Activated CD4-positive, alpha-beta T cell treated with anti-CD3 and anti-CD28 coated beads, Interleukin-2, amount 10 ng/mL, durations not matched to agents 24 days and 14 days (primary cell): ENCODE measurements at places on chromosomes 3 and 15.

- DNase-seq: peak; percentile 76
Observed at GRCh38 chr15:80710635-80711554, 15.8 kb downstream of the ABHD17C start.

- DNase-seq: no peak
Observed at GRCh38 chr15:43278869-43279268, 12.1 kb upstream of the TGM5 start.

DNA sequence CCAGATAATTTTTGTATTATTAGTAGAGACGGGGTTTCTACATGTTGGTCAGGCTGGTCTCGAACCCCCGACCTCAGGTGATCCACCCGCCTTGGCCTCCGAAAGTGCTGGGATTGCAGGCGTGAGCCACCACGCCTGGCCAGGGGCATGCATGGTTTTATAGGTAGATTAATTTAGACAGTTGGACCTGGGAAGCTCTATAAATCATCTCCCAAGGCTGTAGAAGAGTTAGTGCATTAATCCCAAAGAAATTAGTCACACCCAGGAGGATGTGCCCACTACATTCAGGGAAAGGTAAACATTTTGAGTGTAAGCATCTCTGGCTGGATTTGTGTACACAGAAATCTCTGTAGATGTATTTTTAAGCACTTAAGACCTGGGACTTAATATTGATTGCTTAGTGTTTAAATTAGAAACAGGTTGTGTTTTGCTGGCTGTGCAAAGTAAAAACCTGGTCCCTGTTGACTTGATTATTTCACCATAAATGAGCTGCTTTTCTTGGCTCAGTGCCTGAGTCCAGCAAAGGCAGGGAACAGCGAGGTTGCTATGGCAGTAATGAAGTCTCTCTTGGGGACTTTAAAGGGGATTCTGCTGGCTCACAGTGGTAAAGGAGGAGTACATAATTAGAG lies 19.2 kb downstream of the EXOSC7 start:
- DNase-seq: no peak

DNA sequence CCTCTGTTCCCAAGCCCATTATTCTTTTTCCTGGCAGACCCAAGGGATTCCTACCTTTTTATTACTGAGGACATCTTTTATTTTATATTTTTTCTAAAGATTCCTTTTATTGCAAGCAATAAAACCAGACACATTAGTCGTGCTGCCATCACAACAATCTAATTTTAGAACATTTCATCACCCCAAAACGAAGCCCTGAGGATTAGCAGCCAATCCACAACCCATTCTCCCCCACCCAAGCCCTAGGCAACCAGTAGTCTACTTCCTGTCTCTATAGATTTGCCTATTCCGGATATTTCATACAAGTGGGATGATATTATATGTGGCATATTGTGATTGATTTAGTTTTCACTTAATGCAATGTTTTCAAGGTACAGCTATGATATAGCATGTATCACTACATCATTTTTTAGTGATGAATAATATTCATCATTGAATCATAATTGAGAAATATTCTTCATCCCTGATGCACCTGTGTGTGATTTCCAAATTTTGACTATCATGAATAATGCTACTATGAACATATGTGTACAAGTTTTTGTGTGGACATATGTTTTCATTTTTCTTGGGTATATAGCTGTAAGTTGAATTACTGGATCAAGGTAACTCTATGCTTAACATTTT lies 65.7 kb downstream of the IL1RAP start:
- no peak for DNase-seq

DNA sequence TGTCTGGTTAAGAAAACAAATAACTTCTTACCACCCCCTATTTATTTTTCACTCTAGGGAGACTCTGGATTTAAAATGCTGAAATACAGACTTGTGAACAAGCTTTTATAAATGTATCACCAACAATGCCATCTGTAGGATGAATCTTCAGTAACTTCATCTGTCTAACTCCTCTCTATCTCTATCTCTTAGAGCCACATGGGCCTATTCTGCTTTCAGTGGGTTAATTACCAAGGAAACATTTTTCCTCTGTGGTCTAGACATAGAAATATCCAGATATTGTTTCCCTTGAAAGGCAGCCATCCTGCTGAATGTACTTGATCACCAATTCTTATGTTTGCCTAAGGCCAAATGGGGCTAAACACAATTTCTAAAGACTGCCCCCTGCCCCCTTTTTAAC lies 167.6 kb upstream of the COL8A1 start:
- DNase-seq: no peak

- no peak for DNase-seq
Observed at GRCh38 chr3:8279476-8279875, 222.1 kb upstream of the LMCD1 start.

DNA sequence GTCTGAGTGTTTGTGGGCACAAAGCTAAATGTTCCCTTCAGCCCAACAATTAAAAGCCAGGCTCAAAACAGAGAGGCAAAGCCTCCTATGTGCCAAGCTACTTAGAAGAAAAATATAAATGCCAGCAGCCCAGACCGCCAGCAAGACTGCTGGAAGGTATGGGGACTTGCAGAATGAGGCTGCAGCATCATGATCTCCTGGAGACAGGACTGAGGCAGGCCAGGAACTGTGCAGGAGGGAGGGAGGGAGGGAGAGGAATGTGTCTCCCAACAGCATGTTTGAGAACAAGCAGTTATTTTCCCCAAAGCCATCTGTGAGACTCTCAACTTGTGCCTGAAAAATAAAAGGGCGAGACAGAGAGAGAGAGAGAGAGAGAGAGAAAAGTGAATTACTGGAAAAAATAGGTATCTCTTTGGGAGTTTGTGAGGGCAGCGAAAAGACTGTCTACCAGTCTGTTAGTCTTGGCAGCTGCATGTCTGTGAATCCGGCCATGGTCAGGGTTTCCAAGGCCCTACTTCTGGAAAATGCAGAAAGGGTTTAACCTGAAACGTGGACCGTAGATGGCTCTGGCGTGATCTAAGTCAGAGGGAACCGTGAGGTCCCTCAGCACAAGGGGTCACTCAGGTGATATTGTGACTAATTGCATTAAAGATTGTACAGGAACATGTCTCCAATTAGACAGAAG lies 139.7 kb upstream of the COL8A1 start:
- DNase-seq: no peak

- DNase-seq: no peak
Observed at GRCh38 chr15:27065151-27065550, 94.2 kb downstream of the GABRG3 start.

- DNase-seq: no peak
Observed at GRCh38 chr3:134074001-134074789, 44.5 kb upstream of the SLCO2A1 start.

DNA sequence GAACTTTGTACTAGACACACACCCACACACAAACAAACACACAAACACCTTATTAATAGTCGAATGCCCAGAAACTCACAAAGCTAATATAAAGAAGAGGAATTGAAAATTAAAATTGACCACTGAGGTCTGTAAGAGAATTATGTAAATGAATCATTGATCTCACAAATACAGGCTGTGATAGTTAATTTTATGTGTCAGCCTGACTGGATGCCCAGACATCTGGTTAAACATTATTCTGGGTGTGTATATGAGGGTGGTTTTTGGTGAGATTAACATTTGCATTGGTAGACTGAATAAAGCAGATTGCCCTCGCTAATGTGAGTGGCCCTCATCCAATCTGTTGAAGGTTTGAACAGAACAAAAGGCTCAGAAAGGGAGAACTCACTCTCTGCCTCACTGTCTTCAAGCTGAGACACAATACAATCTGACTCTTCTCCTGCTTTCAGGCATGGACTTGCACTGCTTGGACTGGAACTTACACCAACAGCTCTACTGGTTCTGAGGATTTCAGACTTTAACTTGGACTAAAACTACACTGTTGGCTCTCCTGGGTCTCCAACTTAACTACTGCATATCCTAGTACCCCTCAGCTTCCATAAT lies 199.4 kb upstream of the TTC14 start:
- DNase-seq: no peak

DNA sequence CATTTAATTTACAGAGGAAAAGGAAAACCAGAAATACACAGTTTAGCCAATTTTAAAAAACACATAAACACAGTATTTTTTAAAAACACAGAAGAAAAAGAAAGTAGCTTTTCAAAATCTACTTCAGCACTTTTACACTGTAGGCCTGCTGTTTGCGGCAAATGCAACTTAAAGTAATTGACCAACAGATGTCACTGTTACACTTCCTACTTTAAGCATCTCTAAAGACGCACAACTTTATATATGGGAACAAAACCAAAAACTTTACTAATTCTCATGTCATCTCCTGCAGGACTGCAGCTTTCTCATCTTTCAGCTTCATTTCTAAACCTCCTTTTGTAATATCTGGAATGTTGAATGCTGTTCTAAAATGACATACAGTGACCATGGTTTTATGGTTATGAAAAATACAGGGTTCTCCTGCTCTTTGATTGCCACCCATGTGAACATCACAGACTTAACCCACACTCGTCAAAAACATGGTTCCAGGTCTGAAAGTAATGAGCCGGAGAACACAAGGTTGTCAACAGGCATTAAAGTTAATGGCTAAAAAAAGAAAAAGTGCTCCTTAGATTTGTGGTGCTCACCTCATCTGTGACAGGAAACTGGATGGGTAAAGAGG lies 107.9 kb downstream of the FMN1 start:
- DNase-seq: peak; percentile 58

- no peak for DNase-seq
Observed at GRCh38 chr3:56969851-56970250, 90.6 kb upstream of the SPATA12 start.

GRCh38 chr3:133962849-133963248 lies 66.9 kb downstream of the SLCO2A1 start:
- no peak for DNase-seq

DNA sequence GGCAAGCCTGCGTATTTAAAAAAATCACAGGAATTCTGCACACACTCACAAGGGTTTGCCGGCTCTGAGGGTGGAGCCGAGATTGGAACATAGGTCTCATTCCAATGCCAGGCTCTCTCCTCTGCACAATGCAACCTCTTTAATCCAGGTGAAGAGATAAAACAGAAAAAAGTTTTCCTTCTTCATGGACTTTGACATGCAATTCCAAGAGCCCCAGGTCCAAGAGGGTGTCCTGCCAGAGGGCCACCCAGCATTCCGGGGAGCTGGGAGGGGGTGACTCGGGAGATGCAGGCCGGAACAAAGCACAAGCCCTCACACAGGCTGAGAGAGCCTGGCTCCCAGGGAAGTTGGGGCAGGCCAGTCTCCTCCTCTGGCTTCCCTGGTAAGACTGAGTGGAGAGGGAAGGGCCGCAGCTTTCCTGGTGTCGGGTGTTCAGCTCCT lies 6.7 kb upstream of the SLC12A8 start:
- DNase-seq: no peak

DNA sequence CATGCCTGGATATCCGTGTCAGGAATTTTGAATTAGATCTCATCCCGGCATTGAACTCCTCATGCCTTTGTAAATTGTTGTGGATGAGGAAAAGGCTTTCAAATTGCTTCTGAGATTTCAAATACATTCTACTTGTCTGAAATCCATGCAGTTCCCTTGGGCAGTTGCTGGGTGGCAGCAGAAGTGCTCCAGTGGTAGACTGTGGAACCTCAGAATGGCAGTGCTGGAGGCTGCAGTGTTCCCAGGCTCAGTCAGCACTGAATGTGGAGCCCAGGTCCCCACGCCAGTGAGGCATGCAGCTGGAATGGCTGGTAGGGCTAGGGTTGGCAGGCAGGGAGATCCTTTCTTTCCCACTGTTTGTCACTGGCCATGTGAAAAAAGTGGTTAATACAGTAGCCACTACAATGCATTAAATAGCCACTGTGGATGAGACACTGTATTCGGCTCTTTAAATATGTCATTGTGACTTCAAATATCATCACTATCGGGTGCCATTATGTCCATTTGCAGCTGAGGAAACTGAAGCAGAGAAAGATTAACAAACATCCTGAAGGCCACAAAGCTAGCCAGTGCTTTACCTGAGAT lies 98.6 kb downstream of the TPRG1 start:
- DNase-seq: peak; percentile 83

- no peak for DNase-seq
Observed at GRCh38 chr15:38010395-38010794, 76.0 kb downstream of the TMCO5A start.

DNA sequence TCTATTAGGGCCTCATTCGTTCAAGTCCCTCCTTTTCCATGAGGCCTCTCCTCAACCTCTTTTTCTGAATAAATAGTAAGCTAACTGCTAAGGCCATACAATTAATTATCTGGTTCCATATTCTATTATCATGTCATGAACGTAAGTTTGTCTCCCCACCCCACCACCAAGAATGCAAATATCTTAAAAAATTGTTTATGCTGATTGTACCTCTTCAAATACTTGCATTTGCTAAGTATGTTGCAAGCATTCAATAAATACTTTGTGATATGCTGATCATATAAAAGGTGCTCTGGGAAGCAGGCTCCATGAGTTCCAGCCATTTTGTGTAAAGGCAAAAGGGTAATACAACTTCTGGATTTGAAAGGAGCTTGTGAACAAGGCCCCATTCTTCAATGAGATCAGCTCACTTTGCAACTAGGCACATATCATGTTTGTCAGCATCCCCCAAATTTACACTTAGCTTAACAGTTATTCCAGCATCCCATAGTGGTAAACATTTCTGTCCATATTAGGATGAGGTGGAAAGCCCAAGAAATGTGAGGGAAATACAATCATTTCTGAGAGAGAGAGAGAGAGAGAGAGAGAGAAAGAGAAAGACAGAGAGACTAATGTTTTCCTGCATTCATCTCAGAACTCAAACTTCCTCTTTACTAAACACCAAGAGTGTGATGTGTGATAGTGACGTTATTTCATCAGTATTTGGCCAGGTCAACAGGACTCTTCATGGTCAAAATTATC lies 33.2 kb downstream of the SLC12A8 start:
- DNase-seq: no peak

- no peak for DNase-seq
Observed at GRCh38 chr15:93646193-93646592, 557.2 kb upstream of the RGMA start.

- DNase-seq: no peak
Observed at GRCh38 chr3:135199137-135199536, 404.1 kb downstream of the EPHB1 start.

- no peak for DNase-seq
Observed at GRCh38 chr3:49422379-49423248, at the start of gene AMT. TSS of gene AMT (minus strand) at chr3:49422473. CDS start at chr3:49422450, 23 bp downstream.

DNA sequence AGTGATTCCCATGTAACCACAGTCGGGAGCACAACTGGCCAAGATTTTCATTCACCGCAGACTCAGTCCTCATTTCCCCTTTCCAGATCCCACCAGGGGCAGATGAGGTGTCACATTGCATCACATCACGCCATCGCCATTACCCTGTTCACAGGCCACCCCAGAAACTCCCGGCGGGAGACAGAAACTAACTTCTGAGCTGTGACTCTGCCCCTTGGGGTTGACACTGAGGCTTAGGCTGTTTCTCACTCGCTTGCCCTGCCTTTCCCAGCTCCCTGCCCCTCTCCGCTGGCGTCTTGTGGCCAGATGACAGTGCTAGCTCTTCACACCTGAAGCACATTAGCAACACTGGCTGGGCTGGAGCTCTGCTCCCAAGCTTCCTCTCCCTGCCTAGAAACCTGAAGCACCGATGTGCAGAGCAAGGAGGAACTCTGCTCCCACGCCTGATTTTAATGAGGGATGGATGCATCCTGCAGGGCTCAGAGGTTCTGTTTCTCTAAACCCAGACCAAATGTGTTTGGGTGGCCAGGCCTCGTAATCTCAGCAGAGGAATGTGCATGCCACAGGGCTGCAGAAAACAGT lies 88.8 kb upstream of the CTDSPL start:
- DNase-seq: no peak
